ENCODE measurements at places on chromosomes 2 and 18. TPM values are rescaled to one million over a fixed set of nuclear protein-coding genes. Genes with fewer than 3 reads are reported as not detected.

The IWS1 gene
- total RNA-seq, result 44.6 TPM

The RAX gene
- not detected for total RNA-seq

The TFCP2L1 gene
- total RNA-seq, result not detected

The MC4R gene
- total RNA-seq, result not detected

The RAB31 gene
- total RNA-seq, result 28.8 TPM

The ALK gene
- 0.16 TPM for total RNA-seq

The ADNP2 gene
- total RNA-seq, result 10.6 TPM

The SCYGR2 gene
- not detected for total RNA-seq

The TAF4B gene
- 1.8 TPM for total RNA-seq

The SPDYA gene
- total RNA-seq, result 1.3 TPM

The ZSWIM2 gene
- total RNA-seq, result not detected

The GORASP2 gene
- total RNA-seq, result 19.3 TPM

The CBLN2 gene
- not detected for total RNA-seq

The PRKAG3 gene
- not detected for total RNA-seq

The IL37 gene
- not detected for total RNA-seq

The RAPGEF4 gene
- 1.9 TPM for total RNA-seq

The FBXO36 gene
- 3.2 TPM for total RNA-seq

The ITM2C gene
- total RNA-seq, result 87.8 TPM

The ZBTB7C gene
- total RNA-seq, result under 0.01 TPM

The ABCG8 gene
- not detected for total RNA-seq

The DOK6 gene
- total RNA-seq, result 9.0 TPM

The GRHL1 gene
- 0.52 TPM for total RNA-seq

The FSIP2 gene
- under 0.01 TPM for total RNA-seq

The MPP4 gene
- 0.43 TPM for total RNA-seq

The CRYBA2 gene
- total RNA-seq, result not detected

The EML6 gene
- 0.17 TPM for total RNA-seq

The LAMA1 gene
- 1.5 TPM for total RNA-seq

The PDE11A gene
- total RNA-seq, result 0.09 TPM

The KCNG2 gene
- total RNA-seq, result 1.9 TPM

The SPATA3 gene
- not detected for total RNA-seq

The NCKAP5 gene
- total RNA-seq, result 1.1 TPM

The PSMA8 gene
- not detected for total RNA-seq

The TMEM200C gene
- 0.43 TPM for total RNA-seq

The FEV gene
- total RNA-seq, result not detected

The LDLRAD4 gene
- 0.16 TPM for total RNA-seq

The TUBA3D gene
- total RNA-seq, result not detected

The REG1B gene
- not detected for total RNA-seq

The APCDD1 gene
- not detected for total RNA-seq

The TSGA10 gene
- 3.3 TPM for total RNA-seq

The SLC5A7 gene
- total RNA-seq, result not detected

The BOLL gene
- total RNA-seq, result not detected

The IL36G gene
- total RNA-seq, result not detected

The LOXHD1 gene
- total RNA-seq, result not detected

The WDR7 gene
- total RNA-seq, result 17.3 TPM

The CHRND gene
- not detected for total RNA-seq

The ABCG5 gene
- not detected for total RNA-seq

The MSTN gene
- 0.16 TPM for total RNA-seq

All from bronchial smooth muscle cell (primary cell).